ENCODE measurements at places on chromosomes 6 and 20.

- DNase-seq: no peak
Observed at GRCh38 chr20:57908704-57909630, 199.2 kb upstream of the PMEPA1 start.

GRCh38 chr20:10752206-10752605, 78.4 kb upstream of the JAG1 start:
- no peak for DNase-seq

GRCh38 chr6:15551798-15552197, 111.0 kb downstream of the DTNBP1 start:
- peak; percentile 80 for DNase-seq

DNA sequence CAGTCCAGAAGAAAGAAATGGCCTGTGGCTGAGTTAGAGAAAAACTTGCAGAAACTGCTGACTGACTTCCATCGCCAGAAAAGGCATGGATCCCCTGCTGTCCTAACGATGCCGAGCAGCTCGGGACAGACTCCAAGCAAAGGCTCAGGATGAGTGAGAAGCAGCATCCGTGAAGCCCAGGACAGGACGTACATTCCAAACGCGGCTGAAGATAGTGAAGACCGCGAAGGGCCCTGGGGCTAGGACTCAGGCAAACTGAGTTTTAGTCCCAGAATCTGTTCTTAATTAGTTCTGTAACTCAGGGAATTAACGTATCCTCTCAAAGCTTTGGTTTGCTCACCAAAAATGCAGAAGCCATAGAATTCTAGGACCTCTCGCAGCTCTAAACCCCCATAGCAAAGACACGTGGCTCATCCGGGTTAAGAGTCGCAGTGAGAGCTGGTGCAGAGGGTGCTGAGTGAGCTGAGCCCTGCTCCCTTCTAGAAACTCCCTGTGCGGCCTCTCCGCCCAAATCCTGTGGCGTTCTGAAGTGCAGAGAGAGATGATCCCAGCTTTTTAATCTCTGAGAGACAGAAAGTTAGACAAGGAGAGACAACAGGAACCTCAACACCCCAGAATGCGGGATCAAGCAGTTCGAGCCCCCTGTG, 132.9 kb upstream of the THBS2 start:
- no peak for DNase-seq

- DNase-seq: no peak
Observed at GRCh38 chr20:33679758-33680485, 5.7 kb upstream of the NECAB3 start.

GRCh38 chr6:81756690-81757089, 4.2 kb upstream of the TENT5A start:
- DNase-seq: no peak

DNA sequence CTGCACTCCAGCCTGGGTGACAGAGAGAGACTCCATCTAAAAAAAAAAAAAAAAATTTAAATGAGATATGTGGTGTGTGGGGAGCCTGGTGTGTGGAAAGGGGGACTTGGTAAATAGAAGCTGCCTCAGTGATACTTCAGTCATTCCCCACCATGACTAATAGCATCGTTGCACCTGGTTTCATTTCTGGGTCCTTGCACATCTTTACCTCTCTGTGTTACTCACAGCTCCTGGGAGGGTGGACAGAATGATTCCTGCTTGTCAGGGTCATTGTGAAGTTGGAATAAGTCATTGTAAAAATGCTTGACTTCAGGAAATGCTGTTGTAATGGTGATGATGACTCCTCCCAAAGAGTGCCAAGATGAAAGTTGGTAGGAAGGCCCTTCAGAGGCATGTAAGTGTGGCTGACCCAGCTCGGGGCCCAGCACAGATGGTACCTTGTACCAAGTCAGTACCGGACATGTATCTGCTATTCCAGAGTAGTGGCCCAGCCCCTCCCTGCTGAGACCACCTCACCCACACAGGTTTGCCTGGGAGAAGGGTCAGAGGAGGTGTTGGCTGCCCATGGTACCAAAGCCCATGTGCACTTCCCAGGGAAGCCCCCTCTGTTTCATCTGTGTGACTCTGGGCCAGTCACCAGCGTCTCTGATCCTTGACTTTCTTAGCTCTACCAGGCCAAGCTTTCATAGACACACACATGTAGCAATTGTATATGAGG, 48.4 kb downstream of the PLAGL2 start:
- DNase-seq: no peak

GRCh38 chr6:30450909-30451841, 38.1 kb upstream of the HLA-E start:
- no peak for DNase-seq

Measured in NCI-H510A treated with DMSO at 0.1 percent for 48 hours (cell line).